ENCODE measurements at places on chromosomes 1 and 21.

DNA sequence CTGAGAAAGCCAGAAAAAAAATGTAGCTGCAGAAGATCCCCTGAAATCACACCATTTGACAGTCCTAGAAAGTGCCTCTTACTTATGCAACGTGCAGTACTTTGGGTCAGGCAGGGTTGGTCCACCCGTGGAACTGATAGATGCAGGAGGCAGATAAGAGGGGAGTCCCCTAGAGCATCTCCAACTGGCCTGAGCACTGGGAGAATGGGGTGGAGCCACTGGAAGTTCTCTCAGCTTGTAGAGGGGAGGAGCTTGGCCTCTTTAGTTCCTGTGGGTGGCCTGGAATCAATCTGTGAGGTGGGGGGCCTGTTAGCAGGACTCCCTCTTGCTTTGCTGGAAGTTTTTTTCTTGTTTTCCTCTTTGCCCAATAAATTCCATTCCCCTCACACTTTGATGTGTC is 335.7 kb upstream of the NCAM2 start:
- no peak for DNase-seq

DNA sequence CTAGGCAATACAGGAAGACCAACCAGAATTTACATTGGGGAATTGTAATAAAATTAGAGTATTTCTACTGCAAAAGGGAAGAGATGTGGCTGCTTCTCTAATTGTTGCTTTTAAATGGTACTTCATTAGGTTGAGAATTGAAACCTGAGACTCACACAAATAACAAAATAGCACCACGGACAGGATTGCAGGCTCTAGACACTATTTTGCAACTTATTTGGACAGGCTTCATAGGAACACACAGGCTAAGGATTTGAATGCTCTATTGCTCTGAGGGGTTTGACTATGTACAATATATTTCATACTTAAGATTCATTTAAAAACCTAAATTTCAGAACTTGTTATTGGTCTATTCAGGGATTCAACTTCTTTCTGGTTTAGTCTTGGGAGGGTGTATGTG is 79.6 kb downstream of the ATP1B1 start:
- DNase-seq, result no peak

GRCh38 chr1:84078842-84079202 is 65.2 kb upstream of the PRKACB start:
- no peak for DNase-seq

DNA sequence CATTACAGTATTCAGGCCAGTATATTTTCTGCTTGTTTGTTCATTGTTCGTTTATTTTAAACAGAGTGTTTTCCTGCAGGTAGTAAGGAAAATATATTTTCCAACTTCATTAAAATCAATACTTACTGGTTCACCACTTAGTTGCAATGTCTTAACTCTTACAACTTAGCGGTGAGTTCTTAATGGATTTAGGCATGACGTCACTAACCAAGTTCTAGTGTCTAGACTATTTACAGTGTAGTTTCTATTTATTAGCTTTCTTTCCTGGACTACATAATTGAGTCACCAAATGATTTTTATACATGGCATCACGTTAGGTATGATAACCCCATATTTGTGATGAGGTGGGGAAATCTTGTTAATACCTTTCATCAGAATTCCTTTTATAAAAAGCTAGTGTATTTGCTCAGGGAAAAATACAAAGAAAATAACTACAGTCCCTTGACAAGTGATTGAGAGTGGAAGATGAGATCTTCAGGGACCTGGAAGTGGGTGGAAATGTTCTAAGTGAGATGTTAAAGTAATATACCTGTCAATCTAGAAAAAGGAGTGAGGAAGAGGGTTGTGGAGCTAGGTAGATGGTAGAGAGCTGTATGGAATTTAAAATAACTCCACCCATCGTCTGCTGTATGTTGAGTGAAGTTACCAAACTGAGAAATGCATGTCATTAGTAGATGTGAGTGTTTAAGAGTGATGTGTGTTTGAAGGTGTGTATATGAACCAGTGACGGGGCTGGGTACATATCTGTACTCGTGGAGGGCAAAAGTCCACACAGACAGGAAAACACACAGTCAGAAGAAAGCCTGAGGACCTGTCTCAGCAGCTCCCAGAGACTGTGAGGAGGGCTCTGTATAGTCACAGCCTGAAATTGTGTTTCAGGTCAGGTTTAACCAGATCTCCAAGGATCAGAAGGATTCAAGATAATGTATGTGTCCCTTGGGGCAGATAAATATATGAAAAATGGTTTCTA is 197.6 kb upstream of the ADAMTS5 start:
- no peak for DNase-seq

DNA sequence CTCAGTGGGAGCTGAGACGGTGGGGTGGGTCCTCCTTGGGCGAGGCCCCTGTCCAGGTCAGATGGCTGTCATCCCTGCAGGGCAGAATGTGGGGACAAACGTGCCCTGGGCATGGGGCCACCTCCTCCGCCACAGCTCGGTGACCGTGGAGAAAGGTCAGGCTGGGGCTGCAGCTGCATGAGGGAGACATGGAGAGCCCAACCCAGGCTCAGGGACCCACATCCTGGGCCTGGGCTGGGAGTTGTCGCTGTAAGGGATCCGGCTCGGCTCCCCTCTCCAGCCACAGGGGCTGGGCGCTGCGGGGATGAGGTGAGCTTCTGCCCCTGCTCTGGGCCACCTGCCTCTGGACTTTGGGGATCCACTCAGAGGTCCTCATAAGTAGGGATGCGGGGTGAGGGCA is 518 bp upstream of the PLCH2 start:
- DNase-seq, result no peak

GRCh38 chr1:57232500-57232899 is 191.4 kb downstream of the DAB1 start:
- no peak for DNase-seq

DNA sequence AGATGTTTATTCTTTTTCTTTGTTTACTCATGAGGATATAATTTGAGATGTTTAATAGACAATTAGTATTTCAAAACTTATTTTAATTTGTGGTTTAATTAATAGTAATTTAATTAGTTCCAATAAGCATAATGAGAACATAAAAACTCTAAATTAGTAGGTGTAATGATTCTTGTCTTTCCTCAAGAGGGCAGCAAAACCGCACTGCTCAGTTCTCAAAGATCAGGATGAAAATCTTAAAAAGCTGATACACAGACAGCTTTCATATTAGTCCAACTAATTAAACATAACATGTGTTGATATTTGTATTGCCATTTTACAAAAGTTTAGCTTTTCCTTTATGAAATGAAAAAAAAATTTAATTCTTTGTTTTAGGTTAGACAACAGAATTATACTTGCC is 106.7 kb upstream of the C21orf91 start:
- DNase-seq, result no peak

DNA sequence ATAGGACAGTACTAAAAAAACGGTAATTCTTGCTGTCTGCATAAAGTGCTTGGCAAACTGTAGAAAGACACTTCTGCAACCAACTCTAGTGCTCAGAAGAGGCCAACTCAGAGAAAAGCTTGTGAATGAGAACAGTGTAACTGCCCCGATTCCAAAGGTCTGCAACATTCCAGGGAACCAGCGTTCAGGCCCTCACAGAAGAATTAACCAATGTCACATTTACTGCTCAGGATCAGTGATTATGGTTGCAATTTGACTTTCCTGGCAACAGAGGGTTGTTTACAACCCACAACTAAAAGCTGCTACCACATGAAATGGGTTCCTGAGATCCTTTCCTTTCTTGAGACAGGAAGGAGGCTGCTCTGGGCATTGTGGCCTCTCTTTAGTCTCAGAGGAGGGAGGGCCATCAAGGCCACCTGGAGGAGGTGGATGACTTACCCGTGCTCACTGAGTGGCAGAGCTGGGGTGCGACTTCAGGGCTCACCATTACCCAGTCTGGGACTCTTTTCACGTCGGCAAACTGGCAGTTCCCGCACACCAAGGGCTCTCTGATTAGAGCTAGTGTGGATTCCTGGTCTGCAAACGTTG is 15.3 kb downstream of the SRSF4 start:
- no peak for DNase-seq

- DNase-seq, result no peak
These were observed 36.0 kb upstream of the POFUT2 start for GRCh38 chr21:45323487-45324311.

DNA sequence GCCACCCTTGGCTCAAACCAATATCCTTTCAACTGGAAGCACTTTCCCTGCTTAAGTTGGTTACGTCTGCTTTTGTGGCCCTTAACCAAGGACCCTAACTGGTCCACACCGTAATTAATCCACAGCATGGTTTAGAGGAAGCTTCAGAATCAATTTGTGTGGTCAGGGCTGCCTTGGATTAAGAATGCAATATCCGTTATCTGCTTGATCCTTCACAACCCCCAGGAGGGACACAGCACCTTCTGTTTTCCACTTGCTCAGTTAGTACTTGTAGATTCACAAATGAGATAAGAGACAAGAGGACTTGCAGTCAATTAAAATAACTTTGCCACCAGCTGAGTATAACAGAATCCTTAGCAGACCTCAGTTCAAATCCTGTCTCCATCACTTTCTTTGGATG is 56.9 kb upstream of the LRP8 start:
- DNase-seq, result no peak

DNA sequence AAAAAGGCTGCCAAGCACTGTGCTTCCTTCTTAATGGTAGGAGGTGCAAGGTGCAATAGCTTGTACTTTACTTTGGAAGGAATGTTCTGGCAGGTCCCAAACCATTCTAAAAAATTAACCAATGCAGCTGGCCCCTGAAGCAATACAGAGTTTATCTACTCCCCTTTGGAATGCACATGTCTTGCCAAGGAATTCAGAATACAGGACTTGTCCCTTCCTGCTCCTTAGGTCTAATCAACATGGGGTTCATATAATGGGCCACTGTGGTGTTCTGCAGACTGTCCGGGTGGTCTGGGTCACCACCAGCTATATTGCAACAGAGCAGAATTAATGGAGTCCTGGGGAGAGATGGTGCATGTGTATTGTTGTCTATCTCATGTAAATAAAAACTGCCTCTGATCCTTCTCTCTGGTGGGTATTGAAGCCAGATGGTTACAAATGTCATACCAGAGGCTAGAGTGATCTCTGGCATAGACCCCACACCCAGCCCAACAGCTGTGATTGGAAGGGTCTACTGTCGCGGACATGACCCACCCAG is 112.8 kb downstream of the RIPK4 start:
- no peak for DNase-seq

DNA sequence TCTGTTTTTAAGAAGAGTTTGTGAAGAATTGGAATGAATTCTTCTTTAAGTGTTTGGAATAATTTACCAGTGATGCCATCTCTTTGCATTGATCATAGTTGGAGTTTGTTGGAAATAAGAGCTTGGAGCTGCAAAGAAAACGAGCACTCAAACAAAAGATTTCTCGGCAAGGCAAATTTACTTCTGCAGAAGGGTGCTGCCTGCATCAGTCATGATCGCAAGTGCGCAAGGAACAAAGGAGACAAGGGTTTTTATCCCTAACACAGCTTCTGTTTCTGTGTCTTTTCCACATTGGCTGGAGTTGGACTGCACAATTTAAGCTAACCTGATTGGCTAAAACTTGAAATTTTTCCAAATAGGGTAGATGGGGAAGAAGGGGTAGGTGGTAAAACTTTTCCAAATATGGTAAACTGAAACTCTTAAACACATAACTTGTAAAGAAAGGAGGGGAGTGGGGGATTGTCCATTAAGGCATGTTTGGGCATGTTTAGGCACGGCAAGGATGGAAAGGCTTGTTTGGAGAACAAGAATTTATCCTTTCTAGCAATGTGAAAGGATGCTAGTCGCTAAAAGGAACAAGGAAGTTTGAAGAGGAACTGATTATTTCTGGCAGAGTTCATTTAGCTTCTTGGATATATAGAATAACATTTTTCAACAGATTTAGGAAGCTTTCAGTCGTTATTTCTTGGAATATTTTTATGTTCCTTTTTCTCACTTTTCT is 3.5 kb upstream of the AADACL4 start:
- DNase-seq, result no peak

- no peak for DNase-seq
These were observed 17.6 kb upstream of the RNF187 start for GRCh38 chr1:228469413-228470162.

- no peak for DNase-seq
These were observed 134.6 kb upstream of the LRRC7 start for GRCh38 chr1:69433073-69433472.

DNA sequence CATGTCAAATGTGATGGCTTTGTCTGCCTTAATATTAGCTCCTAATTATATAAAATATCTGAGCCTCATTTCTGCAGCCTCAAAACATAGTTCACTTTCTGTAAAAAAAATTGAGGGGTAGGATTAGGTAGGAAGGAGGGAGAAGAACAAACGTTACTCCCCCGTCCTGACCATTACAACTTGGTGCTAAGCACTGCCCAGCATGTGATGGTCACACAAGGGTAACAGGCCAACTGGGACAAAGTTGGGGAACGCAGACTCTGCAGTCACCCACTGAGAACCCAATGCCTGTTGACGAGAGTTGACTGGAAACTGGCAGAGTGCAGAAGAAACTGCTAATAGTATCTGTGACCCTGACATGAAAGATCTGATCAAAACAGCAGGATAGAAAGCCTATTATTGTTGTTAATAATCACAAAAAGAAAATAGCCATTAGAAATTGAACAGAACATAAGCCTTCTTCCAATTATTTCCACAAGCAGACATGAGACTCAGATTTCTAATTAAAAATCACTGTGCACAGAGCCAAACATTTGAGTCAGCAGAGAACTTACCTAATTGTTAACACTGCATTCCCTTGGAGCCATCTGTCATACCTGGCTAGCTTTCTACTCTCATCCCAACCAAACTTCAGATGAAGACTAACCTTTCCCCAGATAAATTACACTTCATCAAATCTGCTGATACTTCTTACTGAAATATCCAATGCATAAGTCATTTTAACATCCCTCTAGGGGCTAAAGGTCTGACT is 5.5 kb downstream of the SORT1 start:
- no peak for DNase-seq

DNA sequence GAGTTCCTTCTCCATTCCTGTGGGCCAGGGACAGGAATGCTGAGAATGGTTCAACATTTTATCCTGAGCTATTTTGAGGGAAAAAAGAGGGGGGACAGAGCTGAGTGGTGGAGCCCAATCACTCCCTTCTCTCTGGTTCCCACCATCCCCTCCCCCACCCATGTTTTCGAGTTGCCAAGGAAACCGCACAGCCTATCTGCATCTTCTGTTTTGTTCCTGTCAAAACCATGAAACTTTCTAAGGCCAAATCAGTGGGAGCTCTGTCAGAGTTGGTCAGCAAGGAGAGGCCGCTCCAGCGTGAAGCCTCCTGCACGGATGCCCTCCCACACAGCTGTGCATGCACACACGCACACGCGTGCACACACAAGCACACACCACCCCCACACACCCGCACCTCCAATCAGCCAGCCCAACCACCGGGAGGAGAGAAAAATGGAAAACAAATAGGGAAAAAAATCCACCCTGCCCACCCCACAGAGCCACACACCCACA is 54.5 kb upstream of the ATP2B4 start:
- no peak for DNase-seq

- no peak for DNase-seq
These were observed 31.7 kb upstream of the TMEM125 start for GRCh38 chr1:43238085-43238484.

Measured in T-cell (primary cell).